CD4-positive, alpha-beta T cell treated with Interferon alpha-2 for 1 hour (primary cell): ENCODE measurements at places on chromosomes 1 and 21.

DNA sequence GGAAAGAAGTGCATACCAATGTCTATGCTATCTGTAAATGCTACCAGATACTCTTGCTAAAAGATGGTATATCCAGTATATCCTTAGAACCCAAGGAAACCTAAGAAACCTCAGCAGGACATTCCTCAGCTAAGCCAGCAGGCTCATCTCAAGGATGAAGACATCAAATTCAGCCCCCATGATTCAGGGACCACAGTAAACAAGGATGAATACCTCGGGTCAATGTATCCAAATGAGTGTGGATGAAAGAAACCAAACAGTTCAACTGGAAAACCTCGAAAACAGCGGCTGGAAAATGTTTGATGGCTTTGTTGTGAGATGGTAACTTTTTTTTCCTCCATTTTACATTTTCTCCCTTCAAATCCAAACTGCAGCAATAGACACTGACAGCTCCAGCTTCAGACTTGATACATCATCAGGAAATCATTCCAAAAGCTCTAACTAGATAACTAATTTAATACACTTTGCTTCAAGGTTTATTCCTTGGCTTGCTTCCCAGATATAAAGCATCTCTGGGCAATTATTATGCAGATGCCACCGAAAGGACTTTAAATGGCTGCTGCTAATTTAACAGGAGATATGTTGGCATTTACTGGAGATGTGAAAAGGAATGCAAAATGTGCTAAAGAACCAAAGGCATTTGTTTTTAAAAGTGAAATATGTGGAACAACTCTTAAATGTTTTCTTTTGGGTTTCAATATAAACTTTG lies 73.6 kb downstream of the SMYD2 start:
- DNase-seq, result no peak

GRCh38 chr1:200891774-200892157 lies 2.9 kb upstream of the INAVA start:
- no peak for DNase-seq

GRCh38 chr1:83053446-83053845 lies 945.5 kb downstream of the TTLL7 start:
- no peak for DNase-seq

DNA sequence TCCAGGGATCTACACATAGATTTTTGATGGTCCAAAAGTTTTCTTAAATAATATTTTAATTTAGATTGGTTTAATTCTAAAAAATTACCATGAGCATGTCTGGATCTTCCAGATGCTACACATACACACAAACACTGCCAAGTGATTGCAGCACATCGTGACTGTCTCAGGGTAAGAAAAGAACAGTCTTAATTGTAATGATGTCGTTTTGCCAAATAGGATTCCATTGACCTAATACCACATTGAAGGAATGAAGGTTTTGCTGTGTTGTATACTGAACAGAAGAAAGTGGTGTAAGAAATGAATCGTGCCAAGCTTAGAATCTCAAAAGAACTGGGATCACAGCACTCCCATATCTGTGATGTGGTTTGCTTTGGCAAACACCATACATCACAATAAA lies 633.3 kb upstream of the CAMK1G start:
- DNase-seq, result no peak

- no peak for DNase-seq
Observed at GRCh38 chr1:58089898-58090534, 456.5 kb downstream of the OMA1 start.

DNA sequence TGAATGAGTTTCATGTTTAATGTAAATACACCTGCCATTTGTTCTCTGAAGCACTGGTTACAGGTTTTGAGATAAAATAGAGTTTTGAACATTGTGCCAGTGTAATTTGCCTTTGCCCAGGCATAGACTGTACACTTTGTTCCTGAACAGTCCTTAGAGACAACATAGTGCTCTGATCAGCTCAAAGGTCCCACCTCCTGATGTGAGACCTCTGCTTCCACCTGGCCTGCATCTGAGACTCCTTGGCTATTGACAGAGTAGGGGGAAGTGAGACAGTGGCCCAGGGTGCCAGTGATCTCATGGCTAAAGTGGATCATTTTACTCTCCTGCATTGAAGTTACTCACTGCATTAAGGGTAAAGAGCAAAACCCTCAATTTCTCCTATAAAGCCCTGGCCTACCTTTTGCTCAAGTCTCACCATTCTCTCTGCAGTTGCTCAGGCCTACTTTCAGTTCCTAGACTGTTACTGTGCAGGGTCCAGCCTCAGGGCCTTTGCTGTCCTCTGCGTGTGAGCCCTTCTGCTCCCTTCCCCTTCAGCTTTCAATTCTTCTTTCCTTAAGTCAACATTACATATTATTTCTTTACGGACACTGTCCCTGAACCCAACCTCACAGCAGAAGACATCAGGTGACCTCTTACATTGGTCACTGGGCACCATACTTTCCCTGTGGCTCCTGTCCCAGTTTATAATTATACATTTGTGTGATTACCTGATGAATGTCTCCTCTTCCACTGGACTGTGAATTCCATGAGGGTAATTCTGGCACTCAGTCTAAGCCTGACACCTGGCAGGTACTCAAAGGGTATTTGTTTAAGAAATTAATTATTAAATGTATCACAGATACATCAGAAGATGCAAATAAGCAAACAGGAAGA lies 142.9 kb downstream of the ROR1 start:
- DNase-seq, result no peak

DNA sequence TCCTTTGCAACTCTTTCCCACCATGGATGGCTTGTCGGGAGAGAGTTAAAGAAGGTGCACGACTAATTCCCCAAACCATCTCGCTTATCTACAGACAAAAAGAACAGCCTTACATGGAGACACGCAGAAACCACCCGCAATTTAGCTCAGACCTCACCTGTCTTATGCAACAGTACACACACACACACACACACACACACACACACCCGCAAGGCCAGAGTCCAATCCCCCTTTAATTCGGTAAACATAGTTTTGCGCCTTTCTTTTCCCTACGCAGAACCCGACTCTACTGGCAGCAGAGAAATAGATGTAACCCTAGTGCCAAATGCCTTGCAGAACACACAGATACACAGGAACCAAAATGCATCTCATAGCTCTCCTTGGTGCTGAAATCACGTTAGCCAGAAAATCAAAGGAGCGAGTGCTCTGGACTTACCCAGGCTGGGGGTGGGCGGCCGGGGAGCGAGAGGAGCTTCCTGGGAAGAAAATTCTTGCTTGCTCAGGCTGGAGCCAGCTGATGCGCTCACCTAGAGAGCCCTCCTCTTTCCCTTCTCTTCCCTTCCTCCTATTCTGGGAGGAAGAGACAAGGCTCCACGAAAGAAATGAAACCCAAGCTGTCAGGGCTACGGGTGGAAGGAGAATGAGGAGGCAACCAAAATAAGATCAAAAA lies 470 bp downstream of the TNR start:
- DNase-seq, result no peak

- no peak for DNase-seq
Observed at GRCh38 chr1:12249181-12249580, 19.4 kb downstream of the VPS13D start.

- no peak for DNase-seq
Observed at GRCh38 chr1:197342044-197342565, 74.1 kb downstream of the CRB1 start.

GRCh38 chr21:42195378-42196031 lies 23.4 kb upstream of the ABCG1 start:
- DNase-seq, result no peak

DNA sequence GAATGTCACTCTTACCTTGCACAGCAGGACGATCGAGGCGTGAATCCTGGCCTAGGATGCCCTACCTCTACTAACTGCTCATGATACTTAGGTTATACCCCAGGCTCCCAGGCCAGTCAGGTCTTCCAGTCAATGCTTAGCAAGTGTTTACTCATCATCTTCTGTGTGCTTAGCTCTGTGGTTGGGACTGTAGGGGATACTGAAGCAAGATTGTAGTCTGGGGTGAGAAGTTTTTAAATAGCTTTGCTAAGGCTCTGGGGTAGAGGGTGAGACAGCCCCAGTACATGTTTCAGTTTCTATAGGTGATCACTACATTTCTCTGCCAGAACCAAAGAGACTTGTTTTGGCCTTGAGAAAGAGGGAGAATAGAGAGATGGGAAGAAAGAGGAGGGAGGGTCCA lies 250.8 kb upstream of the KIAA0040 start:
- no peak for DNase-seq

GRCh38 chr1:62530516-62531154 lies 66.7 kb upstream of the ANGPTL3 start:
- DNase-seq, result no peak

GRCh38 chr21:27704567-27705166 lies 737.8 kb upstream of the ADAMTS5 start:
- DNase-seq, result no peak
